ENCODE measurements at places on chromosomes 5 and 9. TPM values are rescaled to one million over a fixed set of nuclear protein-coding genes. Genes with fewer than 3 reads are reported as not detected.
A peak's percentile ranks its signal among the peaks of the same experiment; 100 is the strongest.

- DNase-seq, result no peak
Measured at GRCh38 chr9:4842213-4842612, 49.5 kb downstream of the RCL1 start.

DNA sequence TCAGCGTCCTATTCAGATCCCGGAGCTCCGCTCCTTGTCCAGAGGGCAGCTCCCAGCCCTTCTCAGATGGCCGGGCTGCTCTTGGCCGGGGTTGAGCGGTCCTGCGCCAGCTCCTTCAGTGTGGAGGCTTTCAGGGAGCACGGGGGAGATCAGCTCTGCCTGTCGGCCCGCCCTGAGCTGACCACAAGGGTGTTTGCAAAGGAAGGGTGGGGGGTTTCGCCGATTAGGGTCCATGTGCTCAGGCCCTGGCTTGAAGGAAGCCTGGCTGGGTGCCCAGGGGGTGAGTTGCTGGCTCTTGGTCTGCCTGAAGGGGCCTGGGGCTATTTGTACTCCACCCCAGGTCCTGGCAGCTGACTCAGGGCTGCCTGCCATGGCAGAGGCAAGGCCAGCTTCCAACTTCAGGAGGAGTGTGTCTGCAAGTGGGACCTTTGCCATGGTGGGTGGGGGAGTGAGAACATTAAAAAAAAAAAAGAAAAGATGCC, 250.1 kb upstream of the KLF4 start:
- DNase-seq, result peak; percentile 98

- DNase-seq, result no peak
Measured at GRCh38 chr9:78130853-78131252, 99.2 kb upstream of the GNAQ start.

PCDHGC5 gene
- 7.0 TPM for total RNA-seq

PCDHB13 gene
- total RNA-seq, result 0.27 TPM

DNA sequence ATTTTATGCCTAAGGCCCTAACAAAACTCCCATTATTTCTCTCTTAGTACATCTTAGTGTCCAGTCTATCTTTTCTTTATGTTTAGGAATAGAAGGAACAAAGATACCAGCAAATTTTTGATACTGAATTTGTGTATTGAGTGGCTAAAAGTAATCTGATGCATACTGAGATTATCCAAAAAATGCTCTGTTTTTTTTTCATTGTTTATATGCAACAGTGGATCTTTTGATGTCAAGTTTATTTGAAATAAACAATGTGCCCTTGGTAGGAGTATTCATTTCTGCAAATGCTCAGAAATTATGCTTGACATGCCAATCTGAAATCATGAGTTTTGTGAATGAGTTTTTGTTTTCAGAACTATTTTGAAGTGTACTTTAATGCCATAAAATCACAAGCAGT, 58.7 kb downstream of the CCDC192 start:
- DNase-seq, result no peak

DNA sequence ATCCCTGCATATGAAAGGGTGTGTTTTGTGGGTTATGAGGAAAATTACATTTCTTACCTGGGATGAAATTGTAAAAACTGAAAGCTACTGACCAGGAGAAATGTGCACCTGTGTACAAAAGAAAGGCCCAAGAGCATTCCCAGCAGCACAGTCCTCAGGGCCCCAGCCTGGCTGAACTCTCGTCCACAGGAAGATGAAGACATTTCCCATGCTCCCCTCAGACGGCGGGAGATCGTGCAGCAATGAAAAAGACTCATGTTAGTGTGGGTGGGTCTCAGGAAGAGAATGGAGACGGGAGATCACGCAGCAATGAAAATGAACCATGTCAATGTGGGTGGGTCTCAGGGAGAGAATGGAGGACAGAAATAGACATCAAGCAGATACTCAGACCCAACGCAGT, 12.6 kb upstream of the LCN15 start:
- no peak for DNase-seq

DNA sequence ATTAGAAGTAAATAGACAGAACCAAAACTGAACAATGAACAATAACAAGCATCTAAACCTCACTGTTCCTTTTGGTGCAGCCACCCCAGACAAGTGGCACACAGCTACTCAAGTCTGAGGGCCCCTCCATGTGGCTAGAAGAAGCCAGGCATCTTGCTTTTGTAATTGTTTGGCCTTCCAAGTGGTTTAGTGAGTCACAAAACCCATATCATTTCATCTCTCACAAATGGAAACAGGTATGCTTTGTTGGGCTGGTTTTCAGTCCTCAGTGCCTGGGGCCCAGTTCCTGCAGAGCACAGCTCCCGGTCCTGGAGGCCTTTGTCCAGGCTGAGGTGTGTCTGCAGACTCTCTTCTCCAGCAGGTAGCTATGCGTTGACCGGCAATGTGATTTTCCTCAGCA, 16.7 kb downstream of the PRLR start:
- DNase-seq, result no peak

Measured in fibroblast of the aortic adventitia (primary cell).